ENCODE measurements at places on chromosomes 2 and 18.

DNA sequence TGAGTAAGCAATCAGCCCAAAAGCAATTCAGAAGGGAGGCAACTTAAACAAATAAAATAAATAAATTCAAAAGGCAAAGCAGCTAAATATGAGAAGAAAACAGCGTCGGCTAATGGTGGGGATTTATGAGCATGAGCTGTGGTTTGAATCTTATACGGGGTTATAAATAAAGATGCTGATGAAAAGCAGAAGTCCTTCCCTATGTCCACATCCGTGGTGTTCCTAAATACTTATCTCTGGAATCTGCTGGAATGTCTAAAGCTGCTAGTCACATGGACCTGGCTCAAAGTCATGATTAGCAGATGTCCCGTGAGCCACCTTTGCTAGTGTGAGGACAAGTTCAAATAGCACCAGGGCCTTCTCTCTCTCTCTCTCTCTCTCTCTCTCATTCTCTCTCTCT, 33.8 kb downstream of the SMIM21 start:
- DNase-seq = no peak

DNA sequence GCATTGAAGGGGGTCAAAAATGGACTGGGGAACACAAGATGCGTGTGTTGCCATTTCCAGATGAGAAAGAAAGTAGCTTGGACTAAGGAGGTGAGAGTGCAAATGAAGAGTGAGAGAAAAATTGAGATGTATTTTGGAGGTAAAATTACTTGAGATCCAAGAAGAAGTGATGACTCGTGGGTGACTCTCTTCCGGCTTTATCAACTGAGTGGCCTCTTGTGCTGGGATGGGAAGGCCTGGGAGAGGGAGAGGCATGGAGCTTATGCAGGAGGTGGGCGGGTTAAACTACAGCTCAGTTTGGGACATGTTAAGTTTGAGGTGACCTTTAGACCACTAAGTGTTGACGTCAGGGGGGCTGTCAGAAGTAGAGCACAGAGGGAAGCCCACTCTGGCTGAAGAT, 34.9 kb downstream of the SULT1C2 start:
- DNase-seq = no peak

DNA sequence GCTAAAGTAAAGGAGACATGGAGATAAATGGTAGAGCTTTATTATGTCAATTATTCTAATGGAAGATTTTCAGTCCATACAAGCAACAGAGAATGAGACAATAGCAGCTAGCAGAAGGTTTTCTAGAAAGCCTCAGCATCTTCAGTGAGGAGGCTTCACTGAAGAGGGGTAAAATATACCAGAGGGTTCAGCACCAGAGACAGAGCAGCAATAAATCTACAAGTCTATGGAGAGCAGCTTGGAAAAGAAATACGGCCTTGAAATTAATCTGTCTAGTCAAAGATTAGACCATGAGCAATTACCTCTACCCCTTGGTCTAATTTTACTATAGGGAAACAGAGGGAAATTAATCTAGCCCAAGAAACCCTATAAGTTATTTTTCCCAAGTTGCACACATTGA, 185.7 kb upstream of the CRIM1 start:
- no peak for DNase-seq

DNA sequence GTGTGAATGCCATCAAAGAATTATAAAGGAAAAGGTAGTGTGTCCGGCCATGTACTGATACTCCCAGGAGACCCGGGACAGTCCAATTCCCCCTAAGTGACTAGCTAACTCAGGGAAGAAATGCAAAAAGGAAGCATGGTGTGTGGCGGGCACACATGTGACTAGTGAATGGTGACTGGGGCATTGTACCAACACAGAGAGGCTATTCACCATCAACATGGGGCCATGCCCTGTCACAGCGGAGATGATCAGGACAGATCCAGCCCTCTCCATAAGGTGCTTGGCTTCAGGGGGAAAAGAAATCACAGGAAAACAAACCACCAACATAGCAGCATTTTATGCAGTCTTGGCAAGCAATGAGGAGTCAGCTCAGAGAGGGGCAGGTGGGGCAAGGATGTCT, 34.3 kb downstream of the FAM168B start:
- DNase-seq = no peak

DNA sequence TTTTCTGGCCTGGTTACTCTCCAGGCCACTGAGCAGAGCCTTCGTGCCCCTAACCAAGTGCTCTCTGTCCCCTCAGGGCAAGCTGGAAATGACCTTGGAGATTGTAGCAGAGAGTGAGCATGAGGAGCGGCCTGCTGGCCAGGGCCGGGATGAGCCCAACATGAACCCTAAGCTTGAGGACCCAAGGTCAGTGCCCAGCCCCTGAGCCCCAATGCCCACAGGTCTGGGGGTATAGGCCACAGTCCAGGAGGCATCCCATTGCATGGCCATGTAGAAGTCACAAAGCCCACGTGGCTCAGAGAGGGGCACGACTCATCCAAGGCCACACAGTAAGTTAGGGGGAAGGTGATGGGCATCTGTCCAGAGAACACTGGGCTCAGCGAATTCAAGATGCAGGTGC, 227.6 kb downstream of the DYSF start:
- DNase-seq = no peak

DNA sequence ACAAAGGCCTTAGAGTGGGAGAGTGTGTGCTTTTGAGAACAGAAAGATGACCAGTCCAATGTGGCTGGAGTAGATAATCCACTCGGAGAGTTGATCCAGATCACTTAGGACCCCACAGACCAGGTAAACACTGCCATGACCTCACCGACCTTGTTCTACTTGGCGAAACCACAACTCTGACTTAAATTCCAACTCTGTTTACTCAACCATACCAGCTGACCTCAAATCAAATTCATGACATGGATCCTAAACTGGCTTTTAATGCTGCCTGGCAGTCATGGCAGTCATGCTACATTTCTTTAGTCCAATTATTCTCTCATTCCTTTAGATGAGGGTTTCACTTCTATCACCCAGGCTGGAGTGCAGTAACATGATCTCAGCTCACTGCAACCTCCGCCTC, 347.1 kb upstream of the FAM98A start:
- no peak for DNase-seq

DNA sequence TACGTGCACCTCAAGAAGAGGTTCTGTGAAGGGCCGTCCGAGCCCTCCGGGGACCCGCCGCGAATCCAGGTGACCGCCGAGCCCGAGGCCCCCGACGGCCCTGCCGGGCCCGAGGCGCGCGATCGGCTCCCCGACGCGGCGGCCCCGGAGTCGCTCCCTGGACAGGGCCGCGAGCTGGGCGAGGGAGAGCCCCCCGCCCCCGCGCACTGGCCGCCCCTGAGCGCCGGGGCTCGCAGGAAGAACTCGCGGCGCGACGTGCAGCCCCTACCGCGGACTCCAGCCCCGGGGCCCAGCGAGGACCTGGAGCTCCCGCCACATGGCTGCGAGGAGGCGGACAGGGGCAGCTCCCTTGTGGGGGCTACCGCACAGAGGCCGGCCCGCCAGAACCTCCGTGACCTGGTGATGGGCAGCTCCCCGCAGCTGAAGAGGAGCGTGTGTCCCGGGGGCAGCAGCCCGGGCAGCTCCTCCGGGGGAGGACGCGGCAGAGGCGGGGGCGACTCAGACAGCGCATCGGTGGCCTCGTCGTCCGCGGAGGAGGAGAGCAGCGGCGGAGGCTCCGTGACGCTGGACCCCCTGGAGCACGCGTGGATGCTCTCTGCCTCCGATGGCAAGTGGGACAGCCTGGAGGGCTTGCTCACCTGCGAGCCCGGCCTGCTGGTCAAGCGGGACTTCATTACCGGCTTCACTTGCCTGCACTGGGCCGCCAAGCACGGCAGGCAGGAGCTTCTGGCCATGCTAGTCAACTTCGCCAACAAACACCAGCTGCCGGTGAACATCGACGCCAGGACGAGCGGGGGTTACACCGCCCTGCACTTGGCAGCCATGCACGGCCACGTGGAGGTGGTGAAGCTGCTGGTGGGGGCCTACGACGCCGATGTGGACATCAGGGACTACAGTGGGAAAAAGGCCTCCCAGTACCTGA, 812 bp downstream of the SOWAHC start:
- no peak for DNase-seq
